ENCODE measurements at places on chromosomes 16 and 17. TPM values are rescaled to one million over a fixed set of nuclear protein-coding genes. Genes with fewer than 3 reads are reported as not detected.

DNA sequence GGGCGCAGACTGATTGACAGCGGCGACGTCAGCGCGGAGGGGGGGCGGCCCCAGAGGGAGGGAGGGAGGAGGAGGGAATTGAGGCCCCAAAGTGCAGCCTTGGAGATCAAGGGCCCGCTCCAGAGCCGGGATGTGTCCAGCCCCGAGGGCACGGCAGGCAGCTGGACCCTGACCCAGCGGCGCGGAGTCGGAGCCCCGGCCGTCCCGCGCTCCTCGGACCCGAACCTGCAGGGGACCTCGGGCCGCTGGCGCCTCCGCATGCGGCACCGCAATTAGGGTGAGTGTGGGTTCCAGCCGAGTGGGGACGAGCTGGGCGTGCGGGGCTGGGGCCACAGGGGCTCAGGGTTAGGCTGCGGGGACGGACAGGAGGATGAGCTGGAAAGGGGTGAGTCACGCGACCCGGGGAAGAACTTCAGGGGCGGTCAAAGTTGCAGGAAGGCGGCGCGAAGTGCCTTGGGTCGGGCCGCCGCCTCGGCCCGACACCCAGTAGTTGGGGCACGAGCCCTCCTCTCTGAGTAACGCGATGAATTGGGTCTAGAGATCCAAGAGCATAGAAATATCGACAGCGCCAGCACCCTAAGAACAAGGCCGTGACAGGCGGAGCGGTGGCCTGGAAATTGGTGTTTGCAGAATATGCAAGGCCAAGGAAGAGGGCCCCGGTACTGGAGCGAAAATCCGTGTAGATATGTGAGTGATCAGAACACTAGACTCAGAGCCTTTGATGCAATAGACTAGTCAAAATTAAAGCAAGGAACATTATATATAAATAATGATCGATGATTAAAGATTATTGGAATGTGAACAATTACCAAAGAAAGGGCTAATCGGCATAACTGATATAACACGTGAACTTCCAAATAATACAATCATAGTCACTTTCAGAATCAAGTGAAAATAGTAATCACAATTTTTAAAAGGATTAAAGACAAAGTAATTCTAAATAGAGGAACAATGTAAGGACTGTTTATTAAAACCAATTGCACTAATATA is at the start of gene TBX4:
TSS of gene TBX4 (plus strand) at position 122 of the 990 bp plus-strand sequence. CDS start 4,069 bp downstream, outside the sequence.
- peak within 1 kb of the TSS; percentile 8 for H3K4me3 ChIP-seq
- no peak within 1 kb of the TSS for H3K27ac ChIP-seq
- no peaks in the 10 kb centered on the region for H3K36me3 ChIP-seq

GRCh38 chr17:81895400-81895799 is 3.9 kb downstream of the ANAPC11 start:
- no peaks in the 10 kb centered on the region for H3K27me3 ChIP-seq
- no peak overlapping the region for H3K4me3 ChIP-seq
- no peaks in the 10 kb centered on the region for H3K36me3 ChIP-seq
- H3K4me1 ChIP-seq, result peaks cover 1% of the 10 kb centered on the region
- H3K27ac ChIP-seq, result no peak overlapping the region

DNA sequence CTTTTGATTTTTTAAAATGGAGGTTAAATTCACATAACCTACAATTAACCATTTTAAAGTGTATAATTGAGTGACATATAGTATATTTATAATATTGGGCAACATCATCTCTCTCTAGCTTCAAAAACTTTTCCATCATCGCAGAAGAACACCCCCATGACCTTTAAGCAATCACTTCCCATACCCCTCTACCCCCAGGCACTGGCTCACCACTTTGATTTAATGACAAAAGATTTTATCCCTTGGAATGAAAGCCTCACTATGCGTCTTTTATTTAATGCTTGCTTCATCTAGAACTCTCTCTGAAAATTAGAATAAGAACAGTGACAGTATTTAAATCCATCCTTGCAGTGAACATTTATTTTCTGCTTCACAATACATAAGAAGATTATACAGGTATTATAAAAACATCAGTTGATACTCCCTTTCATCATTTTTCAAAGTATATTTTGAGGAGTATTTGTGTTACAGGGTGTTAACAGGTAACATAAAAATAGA is 3.2 kb upstream of the KRTAP1-3 start:
- no peak overlapping the region for H3K4me3 ChIP-seq
- no peaks in the 10 kb centered on the region for H3K27me3 ChIP-seq
- H3K27ac ChIP-seq, result no peak overlapping the region
- H3K4me1 ChIP-seq, result no peaks in the 10 kb centered on the region
- DNase-seq, result no peak

MARVELD3 gene
- total RNA-seq, result 51.0 TPM

GRCh38 chr17:680529-680928 is 34.1 kb downstream of the VPS53 start:
- H3K27me3 ChIP-seq, result no peaks in the 10 kb centered on the region
- no peak for DNase-seq
- no peak overlapping the region for H3K27ac ChIP-seq
- H3K4me1 ChIP-seq, result no peaks in the 10 kb centered on the region
- no peak overlapping the region for H3K4me3 ChIP-seq

GRCh38 chr16:54934481-54935265 is 4.0 kb downstream of the IRX5 start:
- no peak overlapping the region for H3K27ac ChIP-seq
- H3K27me3 ChIP-seq, result peaks cover 87% of the 10 kb centered on the region
- H3K4me3 ChIP-seq, result no peak overlapping the region
- no peak for DNase-seq

DNA sequence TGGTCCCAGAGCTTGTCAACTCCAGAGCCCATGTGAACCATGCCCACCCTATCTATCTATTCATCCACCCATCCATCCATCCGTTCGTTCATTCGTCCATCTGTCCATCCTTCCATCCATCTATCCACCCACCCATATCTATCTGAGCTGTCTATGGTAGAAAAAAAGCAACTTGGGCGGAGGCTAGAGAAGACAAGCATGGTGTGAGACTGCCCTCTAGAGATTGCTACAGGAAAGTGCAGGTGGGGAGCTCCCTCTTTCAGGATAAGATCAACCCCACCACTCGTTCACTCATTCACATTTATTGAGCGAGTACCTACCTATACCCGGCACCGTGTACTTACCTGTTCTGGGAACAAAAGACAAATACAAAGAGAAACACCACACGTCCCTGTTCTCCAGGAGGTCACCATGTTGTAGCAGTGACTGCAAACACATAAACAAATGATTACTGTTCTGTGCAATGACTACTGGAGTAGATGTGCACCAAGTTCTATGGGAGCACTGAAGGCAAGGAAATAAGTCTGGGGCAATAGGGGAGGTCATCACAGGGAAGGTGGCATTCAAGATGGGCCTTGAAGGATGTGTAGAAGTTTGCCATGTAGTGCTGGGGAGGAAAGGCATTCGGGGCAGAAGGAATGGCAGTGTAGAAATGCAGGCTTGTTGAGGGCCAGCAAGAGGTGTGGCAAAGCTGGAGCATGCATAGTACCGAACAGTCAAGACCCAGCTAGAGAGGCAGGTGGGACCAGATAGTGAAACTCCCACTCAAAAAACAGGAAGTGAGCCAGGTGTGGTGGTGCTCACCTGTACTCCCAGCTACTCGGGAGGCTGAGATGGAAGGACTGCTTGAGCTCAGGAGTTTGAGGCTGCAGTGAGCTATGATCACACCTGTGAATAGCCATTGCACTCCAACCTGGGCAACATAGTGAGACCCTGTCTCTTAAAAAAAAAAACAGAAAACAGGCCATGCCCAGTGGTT is 13.4 kb upstream of the ATP5MC1 start:
- no peak overlapping the region for H3K4me3 ChIP-seq
- no peak overlapping the region for H3K27ac ChIP-seq
- H3K36me3 ChIP-seq, result no peaks in the 10 kb centered on the region
- no peaks in the 10 kb centered on the region for H3K4me1 ChIP-seq

GRCh38 chr17:61239327-61239726 is 160.3 kb upstream of the TBX2 start:
- H3K36me3 ChIP-seq, result no peaks in the 10 kb centered on the region
- H3K4me1 ChIP-seq, result no peaks in the 10 kb centered on the region
- DNase-seq, result no peak
- no peaks in the 10 kb centered on the region for H3K27me3 ChIP-seq

DNA sequence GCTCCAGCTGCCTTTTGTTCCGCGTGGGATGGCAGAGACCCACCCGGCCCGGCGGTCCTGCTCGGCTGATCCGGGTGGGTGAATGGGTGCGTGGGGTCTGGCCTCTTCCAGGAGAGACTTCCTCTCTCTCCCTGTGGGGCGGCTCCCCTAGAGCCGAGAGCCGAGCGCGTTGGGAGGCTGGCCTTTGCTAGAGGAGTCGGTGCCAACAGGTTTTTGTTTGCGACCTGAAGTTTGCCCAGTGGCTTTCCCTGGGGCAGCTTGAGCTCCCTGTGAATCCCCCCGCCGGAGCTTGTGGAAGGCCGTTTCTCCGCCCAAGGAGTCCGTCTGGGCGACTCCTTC is 970 bp downstream of the EPN2 start:
- H3K27me3 ChIP-seq, result no peaks in the 10 kb centered on the region
- DNase-seq, result peak; percentile 64
- H3K27ac ChIP-seq, result peak overlapping the region; percentile 75

- H3K27me3 ChIP-seq, result no peaks in the 10 kb centered on the region
- no peak overlapping the region for H3K27ac ChIP-seq
- no peaks in the 10 kb centered on the region for H3K4me1 ChIP-seq
- H3K4me3 ChIP-seq, result no peak overlapping the region
- DNase-seq, result no peak
These were observed 22.5 kb upstream of the CMTR2 start for GRCh38 chr16:71311553-71312158.

DNA sequence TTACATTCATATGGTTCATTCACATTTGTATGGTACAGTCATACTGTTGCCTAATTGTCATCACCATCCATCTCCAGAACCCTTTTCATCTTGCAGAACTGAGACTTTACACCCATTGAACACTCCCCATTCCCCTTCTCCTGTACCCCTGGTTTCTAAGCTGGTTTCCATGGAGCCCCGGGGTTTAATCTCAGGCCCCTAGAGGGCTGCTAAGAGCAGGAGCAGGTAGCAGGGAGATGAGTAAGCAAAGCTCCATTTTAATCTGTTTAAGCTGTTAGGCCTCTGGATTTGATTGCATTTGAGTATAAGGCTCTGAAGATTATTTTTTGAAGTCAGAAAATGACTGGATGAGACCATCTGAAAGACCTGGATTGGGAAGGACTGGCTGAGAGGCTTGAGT is 68.5 kb upstream of the RPL38 start:
- no peaks in the 10 kb centered on the region for H3K36me3 ChIP-seq
- H3K27ac ChIP-seq, result no peak overlapping the region
- no peaks in the 10 kb centered on the region for H3K4me1 ChIP-seq
- H3K27me3 ChIP-seq, result no peaks in the 10 kb centered on the region

HS3ST3A1 gene
- 0.48 TPM for total RNA-seq

DNA sequence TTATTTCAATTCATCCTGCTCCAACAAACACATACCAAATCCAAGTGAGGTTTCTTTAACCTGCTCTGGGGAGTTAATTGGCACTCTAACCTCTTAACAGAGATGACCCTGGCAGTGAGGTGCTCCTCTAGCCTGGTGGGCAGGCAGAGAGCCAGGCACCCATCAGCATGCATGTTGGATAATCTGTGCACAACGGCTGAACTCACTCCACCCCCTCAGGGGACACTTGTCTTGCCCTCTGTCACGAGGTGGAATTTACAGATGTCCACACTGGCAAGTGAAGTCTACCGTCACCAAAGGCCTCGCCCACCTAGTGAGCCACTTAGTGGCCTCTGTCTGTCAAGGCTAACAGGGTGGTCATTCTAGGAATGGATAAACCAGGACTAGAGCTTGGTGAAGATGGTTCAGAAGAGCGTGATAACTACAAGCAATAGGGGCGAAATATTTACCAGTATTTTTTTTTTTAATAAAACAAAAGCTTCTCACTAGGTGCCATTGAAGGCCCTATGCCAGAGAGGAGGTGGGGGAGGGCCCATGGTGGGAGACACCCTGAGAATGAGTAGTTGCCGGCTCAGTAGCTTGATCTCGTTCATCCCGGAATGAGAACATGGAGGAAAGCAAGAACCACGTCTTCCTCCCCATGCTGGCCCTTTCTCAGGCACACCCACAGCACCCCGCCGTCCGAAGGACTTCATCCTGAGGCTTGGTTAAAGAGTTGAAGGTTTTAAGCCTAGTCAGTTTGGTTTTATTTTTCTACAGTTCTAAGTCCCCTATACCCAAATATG is 25.2 kb downstream of the PLD6 start:
- H3K27me3 ChIP-seq, result no peaks in the 10 kb centered on the region
- H3K36me3 ChIP-seq, result peaks cover 18% of the 10 kb centered on the region
- no peaks in the 10 kb centered on the region for H3K4me1 ChIP-seq
- H3K27ac ChIP-seq, result no peak overlapping the region

DNA sequence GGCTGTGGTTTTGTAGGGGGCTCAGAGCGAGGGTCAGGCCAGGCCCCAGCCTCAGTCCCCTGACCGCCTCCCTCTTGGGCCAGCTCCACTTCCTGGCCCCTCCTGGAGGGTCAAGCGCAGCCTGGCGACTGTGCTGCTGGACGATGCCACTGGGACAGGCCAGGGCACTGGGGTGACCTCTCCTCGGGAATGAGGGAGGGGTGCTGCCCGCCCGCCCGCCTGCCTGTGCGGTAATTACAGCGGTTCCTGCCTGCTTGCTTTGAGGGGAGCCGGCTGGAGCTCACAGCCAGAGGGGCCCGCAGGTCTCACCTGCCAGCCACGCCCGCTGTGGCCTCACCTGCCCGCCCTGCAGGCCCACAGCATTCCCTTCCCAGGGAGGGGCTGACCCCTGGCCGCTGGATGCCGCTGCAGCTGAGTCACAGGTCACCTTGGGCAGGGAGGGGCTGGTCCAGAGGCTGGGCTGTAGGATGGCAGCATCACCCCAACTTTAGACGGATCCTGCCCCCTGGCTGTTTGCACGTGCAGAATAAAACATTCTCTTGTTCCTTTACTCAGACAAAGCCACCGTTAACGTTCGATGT is 76.7 kb upstream of the CBX4 start:
- peaks cover 11% of the 10 kb centered on the region for H3K4me1 ChIP-seq
- H3K27me3 ChIP-seq, result no peaks in the 10 kb centered on the region

DNA sequence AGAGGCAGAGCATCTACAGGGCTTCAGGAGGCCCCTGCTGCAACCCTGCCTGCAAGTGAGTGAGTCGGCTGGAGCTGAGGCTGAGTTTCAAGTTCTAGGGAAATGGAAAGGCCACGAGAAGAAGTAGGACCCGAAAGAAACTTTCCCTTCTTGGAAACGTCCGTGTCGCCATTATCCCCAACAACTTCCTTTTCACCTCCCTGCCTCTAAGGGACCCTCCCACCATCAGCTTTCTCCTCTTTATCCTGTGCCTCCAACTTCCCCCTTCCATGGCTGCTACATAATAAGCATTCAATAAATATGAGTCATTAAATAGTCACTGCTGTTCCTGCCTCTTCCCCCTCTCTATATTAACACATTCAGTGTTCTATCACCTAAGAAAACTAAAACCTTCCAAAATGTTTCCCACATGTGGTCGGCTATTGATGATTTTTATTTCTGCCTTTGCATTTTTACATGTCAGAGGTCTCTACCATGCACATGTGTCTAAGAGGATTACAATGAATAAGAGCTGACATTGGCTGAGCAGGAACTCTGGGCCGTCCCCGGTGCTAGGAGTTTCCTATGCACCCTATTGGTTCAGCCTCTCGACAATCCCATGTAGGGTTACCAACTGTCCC is 115.9 kb upstream of the TNRC6C start:
- no peak overlapping the region for H3K4me3 ChIP-seq
- no peak for DNase-seq
- peak overlapping the region; percentile 77 for H3K27ac ChIP-seq

Data from colonic mucosa (tissue), 4 donors.